ENCODE measurements at places on chromosomes 5 and 9. TPM values are rescaled to one million over a fixed set of nuclear protein-coding genes. Genes with fewer than 3 reads are reported as not detected.
A peak's percentile ranks its signal among the peaks of the same experiment; 100 is the strongest.

GARNL3 gene
- polyA plus RNA-seq: 22.0 TPM

FAM151B gene
- 0.62 TPM for polyA plus RNA-seq

SNAPC4 gene
- polyA plus RNA-seq: 7.3 TPM

DMRT3 gene
- polyA plus RNA-seq: 0.09 TPM

CCDC152 gene
- polyA plus RNA-seq: 2.1 TPM

GRCh38 chr5:10600626-10601245 is 36.9 kb downstream of the ANKRD33B start:
- DNase-seq: no peak

GRCh38 chr5:172762214-172763119 is 8.5 kb downstream of the DUSP1 start:
- DNase-seq: no peak

DNA sequence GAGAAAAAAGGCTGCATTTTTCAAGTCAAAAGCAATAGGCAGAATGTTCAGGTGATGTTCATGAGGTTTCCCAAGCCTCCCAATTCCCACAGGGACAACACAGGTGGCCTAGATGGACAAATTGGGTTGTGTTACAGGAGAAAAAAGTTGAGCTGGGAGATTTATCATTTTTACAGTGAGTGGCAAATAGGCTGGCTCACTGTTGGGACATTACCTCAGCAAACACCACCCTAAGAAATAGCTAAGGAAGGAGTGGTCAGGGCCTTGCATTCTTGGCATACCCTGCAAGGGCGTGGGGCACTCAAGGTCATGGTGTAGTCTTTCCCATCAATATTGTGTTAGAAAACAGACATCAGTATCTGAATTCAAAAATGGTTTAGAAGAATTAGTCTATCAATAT is 23.3 kb upstream of the CPLANE1 start:
- peak; percentile 4 for DNase-seq

- DNase-seq: no peak
These were observed 41.3 kb upstream of the CDK20 start for GRCh38 chr9:88015606-88016005.

GRCh38 chr5:39137819-39138451 is 63.7 kb upstream of the RICTOR start:
- DNase-seq: no peak

DNA sequence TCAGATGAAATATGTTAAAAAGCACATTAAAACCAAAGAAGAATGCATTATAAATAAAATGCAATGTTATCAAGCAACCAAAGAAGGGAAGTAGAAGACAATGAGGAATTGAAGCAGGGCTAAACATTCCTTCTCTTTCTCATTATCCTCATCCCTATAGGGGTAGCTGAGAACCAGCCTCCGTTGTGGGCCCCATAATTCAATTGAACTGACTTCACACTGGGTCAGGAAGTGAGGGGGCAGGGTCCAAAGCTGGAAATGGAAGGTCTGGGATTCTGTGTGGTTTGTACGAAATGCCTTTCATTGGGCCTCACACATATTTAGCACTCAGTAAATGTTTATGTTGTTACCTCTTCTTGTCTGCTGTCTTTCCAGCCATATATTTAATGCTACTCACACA is 220.4 kb upstream of the CD180 start:
- no peak for DNase-seq

GRCh38 chr9:37378613-37379004 is 43.9 kb upstream of the GRHPR start:
- DNase-seq: no peak
